ENCODE measurements at places on chromosomes 5 and 9.

DNA sequence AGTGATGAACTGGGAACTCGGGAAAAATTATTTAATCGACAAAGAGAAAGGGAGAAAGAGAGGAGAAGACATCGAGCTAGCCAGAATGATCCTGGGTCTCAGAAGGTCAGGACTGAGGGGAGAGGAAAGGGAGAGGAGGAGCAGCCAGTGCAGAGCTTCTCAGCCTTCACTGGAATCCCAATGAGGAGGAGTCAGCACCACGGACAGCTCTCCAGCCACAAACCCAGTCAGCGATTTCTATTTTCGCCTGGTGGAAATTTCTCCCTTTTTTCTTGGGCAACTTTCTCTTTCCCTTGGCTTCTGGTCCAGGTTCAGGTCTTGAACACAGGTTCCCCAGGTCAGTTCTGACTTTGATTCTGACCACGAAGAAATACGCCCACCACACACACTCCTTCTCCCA lies 1.6 kb upstream of the BRINP1 start:
- DNase-seq = peak; percentile 60

DNA sequence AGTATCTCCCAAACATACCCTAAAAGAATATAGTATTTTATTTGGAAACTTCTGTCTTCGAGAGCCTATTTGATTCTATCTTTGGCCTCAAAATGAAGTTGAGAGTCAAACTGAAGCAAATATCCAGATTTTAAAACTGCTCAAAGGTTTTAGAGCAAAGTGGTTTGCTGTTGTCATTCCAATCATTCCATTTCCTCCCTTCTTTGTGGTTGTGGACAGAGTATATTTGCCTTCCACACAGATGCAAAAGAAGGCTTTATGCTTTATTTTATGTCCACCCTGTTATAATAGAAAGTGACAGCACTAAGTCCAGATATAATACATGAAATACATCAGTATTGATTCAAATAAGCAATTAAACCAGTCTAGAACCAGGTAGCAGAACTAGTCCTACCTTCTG lies 12.4 kb downstream of the GZMK start:
- DNase-seq = no peak

DNA sequence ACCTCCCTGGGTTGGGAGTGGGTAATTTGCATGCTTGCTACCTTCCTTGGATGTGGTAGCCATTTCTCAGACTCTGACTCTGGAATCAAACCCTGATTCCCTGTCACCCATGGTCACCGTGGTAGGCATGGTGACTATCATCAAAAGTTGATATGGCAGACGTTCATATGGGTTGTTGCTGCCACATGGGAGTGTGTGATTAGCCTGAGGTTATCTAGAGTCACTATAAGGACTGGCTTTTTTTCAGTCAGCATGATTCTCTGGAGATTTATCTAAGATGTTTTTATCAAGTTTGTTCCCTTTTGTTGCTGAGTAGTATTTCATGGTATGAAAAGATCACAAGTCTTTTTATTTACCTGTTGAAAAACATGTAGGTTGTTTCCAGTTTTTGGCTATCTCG lies 7.0 kb downstream of the RCL1 start:
- DNase-seq = no peak

DNA sequence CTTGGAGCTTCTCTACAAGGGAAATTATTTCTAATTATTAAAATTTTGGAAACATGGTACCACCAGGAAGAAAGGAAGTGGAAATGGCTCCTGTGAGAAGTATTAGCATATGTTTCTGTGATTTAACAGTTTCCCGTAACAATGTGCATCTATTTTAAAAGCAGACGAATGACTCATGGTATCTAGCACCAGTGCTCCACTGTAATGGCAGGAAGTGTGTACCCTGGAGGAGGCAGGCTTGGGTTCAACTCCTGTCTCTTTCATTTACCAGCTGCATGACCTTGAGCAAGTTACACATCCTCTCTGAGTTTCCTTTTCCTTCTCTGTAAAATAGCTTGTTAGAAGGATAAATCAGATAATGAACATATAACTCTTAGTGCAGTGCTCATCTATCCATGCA lies 41.0 kb upstream of the ANGPTL2 start:
- DNase-seq = no peak
